ENCODE measurements at places on chromosomes 16 and 17.
A peak's percentile ranks its signal among the peaks of the same experiment; 100 is the strongest.

GRCh38 chr16:23245268-23245667 is 56.8 kb upstream of the SCNN1B start:
- no peaks in the 10 kb centered on the region for H3K4me1 ChIP-seq
- no peak overlapping the region for H3K4me3 ChIP-seq
- no peaks in the 10 kb centered on the region for H3K36me3 ChIP-seq
- no peak overlapping the region for H3K27ac ChIP-seq

DNA sequence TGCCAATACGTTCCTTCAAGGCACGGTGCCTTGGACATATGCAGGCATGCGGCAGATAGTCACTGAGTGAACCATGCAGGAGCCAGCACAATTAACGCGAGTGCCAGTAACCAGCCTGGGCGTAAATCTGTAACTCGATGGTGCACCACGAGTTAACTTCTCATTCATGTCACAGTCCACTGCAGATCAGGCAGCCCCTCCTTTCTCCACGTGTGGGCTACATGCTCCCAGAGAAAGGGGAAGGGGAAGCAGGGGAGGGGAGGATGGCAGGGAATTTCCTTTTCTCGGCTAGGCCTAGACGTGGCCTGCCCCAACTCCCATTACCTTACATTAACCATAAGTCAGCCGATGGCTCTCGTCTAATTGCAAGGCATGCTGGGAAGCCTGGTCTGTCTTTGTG is 287.9 kb downstream of the CPPED1 start:
- H3K4me1 ChIP-seq: peaks cover 8% of the 10 kb centered on the region
- H3K36me3 ChIP-seq: no peaks in the 10 kb centered on the region
- DNase-seq: no peak
- H3K27ac ChIP-seq: no peak overlapping the region
- H3K27me3 ChIP-seq: no peaks in the 10 kb centered on the region
- H3K4me3 ChIP-seq: no peak overlapping the region

GRCh38 chr17:19513897-19514488 is 19.7 kb upstream of the SLC47A1 start:
- no peaks in the 10 kb centered on the region for H3K27me3 ChIP-seq
- no peak overlapping the region for H3K4me3 ChIP-seq
- no peak overlapping the region for H3K27ac ChIP-seq
- DNase-seq: peak; percentile 60
- H3K36me3 ChIP-seq: peaks cover 5% of the 10 kb centered on the region

DNA sequence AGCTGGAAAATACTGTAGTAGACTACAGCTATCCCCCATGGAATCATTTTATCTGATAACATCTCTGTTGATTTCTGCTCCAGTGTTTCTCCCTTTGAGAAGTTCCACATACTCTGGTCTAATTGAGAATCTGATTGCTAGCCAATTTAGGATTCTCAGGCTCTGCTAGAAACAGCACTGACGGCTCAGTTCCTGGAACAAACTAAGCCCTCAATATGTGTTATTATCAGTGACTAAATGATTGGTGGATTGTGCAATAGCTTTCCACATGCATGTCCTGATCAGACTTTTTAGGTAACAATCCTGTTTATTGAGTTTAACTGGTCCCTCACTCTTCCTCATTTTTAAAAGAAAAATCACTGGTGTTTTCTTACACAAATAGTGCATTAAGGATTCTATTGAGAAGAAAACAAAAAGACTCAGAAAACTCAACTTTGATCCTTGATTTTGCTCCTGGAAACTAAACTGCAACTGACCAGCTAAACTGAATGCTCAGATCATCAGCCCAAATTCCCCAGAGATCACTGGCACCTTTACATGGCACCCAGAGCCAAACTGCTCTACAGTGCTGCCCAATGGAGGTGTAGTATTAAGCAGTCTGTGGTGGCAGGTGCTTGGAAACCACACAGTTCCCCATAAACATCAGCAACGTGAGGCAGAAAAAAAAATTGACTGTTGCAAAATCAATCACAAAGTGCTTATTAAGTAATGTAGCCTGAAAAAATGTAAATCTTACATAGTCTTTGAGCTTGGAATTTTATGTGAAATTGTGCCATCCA is 423.7 kb downstream of the TOX3 start:
- DNase-seq: no peak
- no peak overlapping the region for H3K4me3 ChIP-seq
- H3K4me1 ChIP-seq: no peaks in the 10 kb centered on the region
- no peaks in the 10 kb centered on the region for H3K36me3 ChIP-seq
- no peak overlapping the region for H3K27ac ChIP-seq

GRCh38 chr17:6138761-6139446 is 68.7 kb downstream of the WSCD1 start:
- H3K27me3 ChIP-seq: peaks cover 38% of the 10 kb centered on the region
- no peaks in the 10 kb centered on the region for H3K4me1 ChIP-seq
- H3K4me3 ChIP-seq: no peak overlapping the region
- H3K27ac ChIP-seq: no peak overlapping the region
- DNase-seq: no peak
- no peaks in the 10 kb centered on the region for H3K36me3 ChIP-seq

GRCh38 chr16:57826052-57826451 is 23.8 kb upstream of the KIFC3 start:
- no peaks in the 10 kb centered on the region for H3K27me3 ChIP-seq
- DNase-seq: no peak
- H3K4me1 ChIP-seq: no peaks in the 10 kb centered on the region
- no peak overlapping the region for H3K4me3 ChIP-seq
- H3K36me3 ChIP-seq: no peaks in the 10 kb centered on the region

Measured in effector memory CD8-positive, alpha-beta T cell (primary cell).